ENCODE measurements at places on chromosomes 7 and 10. TPM values are rescaled to one million over a fixed set of nuclear protein-coding genes. Genes with fewer than 3 reads are reported as not detected.

CCDC146 gene
- 1.5 TPM for total RNA-seq

MMP21 gene
- not detected for total RNA-seq

SSMEM1 gene
- total RNA-seq, result not detected

MSS51 gene
- 2.7 TPM for total RNA-seq

KCP gene
- total RNA-seq, result 0.30 TPM

MBL2 gene
- total RNA-seq, result not detected

INHBA gene
- 257 TPM for total RNA-seq
